ENCODE measurements at places on chromosomes 13 and 19.

GRCh38 chr19:33505148-33505547 is 16.4 kb downstream of the PEPD start:
- no peak for DNase-seq

DNA sequence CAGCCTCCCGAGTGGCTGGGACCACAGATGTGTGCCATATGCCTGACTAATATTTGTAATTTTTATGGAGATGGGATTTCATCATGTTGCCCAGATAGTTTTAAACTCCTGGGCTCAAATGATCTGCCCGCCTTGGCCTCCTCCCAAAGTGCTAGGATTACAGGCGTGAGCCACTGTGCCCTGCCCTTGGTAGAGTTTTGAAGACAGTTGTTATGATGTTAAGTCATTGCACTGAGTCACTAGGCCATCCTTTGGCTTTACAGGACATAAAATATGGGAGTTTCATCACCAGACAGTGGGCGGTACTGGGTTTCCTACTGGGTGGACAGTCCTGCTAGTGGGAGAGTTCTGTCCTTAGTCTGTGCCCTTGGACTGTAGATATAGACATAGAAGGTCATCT is 282.5 kb downstream of the ATP8A2 start:
- no peak for DNase-seq

- DNase-seq: no peak
Observed at GRCh38 chr19:45440873-45441654, 17.3 kb upstream of the ERCC1 start.

DNA sequence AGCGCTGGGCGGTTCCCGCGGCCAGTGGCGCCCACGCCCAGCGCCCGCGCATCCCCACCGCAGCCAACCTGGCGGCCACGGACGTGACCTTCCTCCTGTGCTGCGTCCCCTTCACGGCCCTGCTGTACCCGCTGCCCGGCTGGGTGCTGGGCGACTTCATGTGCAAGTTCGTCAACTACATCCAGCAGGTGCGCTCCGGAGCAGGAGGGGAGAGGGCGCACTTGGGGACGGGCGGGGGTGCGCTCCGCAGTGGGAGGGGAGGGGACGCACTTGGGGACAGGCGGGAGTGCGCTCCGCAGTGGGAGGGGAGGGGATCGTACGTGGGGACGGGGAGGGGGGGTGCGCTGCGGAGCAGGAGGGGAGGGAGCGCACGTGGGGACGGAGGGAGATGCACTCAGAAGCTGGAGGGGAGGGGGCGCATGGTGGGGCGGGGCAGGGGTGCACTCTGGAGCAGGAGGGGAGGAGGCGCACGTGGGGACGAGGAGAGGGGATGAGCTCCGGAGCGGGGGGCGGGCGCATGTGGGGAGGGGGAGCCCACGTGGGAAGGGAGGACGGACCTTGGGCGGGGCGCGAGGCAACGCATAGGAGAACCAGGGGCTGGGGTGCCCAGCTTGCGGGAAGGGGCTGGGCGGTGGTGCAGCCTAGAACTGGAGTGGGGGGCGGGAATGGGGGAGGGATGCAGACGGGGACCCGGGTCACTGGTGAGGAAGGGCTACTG is 1.5 kb downstream of the KISS1R start:
- DNase-seq: no peak

- peak; percentile 68 for DNase-seq
Observed at GRCh38 chr19:48656840-48657474, 11.0 kb upstream of the CA11 start.
